ENCODE measurements at places on chromosomes 1 and 21. TPM values are rescaled to one million over a fixed set of nuclear protein-coding genes. Genes with fewer than 3 reads are reported as not detected.

DNA sequence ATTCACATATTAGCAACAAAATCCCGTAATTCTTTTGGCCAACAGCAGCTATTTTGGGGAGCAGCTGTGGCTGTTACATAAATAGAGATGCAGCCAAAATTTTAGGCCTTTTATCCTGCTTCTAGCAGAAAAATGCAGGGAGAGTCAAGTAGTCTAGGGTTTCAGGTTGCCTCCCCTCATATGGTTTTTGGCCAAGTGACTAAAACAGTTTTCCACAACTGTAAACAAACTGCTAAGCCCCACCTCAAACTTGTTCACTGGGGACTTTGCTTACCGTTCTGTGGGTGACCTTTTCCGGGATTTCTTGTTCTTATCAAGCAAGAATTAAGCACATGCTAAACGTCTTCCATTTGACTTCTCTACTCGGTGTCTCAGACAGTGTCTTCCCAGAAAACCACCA lies 133.4 kb downstream of the EDEM3 start:
- no peak for DNase-seq

DNA sequence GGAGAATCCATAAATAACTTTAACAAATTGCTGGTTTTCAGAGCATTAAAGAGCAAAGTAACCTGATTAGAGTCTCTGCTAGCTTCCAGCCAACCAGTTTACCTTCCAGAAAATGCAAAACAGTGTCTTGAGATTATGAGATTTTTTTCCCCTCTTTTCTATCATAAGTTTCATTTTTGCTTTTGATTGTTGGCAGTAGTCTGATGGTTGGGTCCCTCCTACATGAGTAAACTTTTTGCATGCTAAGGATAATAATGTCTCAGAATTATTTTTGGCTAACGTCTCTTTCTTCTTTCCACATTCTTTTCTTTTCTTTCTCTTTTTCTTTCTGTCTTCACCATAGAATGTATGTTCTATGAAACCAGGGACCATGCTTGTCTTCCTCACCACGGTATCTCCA lies 6.3 kb upstream of the ADAMTS5 start:
- no peak for DNase-seq

DNA sequence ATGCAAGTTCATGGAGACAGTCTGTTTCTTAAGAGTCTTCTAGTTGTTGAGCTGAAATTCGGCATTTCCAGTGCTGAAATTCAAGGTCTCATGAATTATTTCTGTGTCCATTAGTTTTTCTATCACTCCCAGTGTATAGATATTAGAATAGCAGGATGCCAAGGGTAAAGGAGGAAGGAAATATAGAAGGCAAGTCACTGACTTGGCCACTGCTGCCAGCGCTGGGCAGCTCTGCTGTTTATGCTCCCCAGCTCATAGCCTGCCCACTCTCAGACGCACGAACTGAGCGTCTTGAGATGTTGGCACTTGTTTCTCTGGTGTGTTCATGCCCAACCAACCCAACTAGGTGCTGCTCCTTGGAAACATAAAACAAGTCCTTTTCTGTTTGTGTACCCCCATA lies 110.1 kb downstream of the SLC45A1 start:
- no peak for DNase-seq

DNA sequence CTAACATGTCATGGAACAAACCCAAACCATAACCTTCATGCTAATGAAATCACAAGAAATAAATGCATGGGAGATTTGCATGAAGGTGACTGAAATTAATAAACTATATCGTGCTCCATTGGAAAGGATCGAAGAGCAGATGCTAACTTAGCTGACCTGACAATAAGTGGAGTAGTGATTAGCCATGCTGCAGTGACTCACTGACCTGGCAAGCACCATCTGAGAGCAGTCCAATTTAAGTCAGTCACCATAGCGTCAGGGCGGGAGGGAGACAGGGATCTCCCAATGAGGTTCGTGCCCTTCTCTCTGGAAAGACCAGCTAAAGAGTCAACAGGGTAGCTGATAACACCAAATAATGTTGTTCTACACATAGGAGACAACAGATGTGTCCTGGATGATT lies 21.5 kb downstream of the OLIG2 start:
- no peak for DNase-seq

DNA sequence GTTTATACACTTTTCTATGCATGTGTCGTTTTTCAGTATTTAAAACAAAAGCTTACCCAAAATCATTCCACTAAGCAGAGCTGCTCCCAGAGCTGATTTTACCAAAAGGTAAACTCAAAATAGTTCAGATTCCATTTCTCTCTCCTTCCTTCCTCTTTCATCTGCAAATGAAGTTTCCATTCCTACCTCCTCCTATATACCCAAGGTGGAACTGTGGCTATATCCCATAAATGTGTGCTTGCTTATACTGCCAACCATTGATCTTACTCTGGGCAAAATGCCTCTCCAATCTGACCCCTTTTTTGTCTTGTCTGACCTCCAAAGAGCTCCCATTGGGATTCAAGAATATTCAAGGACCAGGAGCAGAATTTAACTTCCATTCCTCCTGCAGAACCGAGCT lies 9.5 kb downstream of the OLFML2B start:
- DNase-seq, result no peak

DNA sequence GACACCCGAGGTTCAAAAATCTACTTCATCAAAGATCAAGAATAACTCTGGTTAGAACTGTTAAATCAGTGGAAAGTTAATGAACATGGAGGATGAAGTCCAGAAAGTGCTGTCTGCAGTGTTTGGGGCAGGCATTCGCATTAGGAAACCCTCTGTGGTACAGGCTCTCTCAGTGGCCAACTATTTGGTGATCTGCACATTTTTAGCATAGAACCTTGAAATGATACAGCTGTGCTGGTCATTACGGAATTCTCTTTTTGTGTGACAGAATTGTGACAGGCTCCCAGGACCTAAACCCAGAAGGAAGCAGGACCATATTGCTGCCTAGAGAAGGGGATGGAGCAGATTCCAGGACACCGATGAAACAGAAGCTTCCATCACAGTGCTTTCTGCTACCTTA lies 89.0 kb downstream of the SLC45A1 start:
- DNase-seq, result no peak

GRCh38 chr1:85375493-85375892 lies 89.5 kb downstream of the DDAH1 start:
- no peak for DNase-seq

DNA sequence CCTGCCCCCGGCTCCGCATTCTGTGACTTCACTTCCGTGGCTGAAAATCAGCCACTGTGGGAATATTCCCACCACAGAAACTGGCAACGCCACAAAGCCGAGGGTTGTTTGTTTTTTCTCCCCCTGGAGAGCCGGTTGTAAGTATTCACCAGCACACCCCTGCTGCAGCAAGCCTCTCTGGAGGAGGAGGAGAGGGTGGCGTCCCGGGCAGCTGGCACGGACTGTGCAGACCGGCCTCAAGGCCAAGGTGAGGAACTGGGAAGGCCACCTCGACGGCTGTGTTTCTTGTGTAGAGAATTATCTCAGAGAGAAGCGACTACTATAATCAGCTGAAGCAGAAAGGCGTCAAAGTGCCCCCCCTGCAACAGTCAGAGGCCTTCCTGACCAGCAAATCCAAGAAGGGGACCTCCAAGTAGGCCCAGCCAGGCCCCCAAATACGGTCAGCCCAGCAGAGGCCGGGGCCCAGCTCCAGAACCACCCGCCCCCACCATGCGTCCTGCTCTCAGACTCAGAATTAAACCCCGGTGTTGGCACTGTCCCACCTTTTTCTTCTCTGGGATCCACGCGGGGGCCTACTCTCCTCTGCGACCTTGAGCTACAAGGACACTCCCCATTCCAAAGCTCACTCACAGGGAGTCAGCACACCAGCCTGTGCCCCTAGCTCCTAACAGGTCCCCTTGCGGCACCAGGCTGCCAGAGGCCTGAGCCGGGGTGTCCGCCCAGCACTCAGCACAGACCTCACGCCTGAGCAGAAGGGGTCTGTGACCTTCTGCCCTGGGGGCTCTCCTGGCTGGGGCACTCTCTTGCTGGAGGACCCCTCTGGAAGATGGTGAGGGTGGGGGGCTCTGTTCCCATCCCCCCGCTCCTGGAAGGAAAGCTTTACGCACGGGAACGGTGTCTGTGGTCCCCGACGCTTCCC lies 1.2 kb upstream of the SMIM1 start:
- DNase-seq, result no peak

DNA sequence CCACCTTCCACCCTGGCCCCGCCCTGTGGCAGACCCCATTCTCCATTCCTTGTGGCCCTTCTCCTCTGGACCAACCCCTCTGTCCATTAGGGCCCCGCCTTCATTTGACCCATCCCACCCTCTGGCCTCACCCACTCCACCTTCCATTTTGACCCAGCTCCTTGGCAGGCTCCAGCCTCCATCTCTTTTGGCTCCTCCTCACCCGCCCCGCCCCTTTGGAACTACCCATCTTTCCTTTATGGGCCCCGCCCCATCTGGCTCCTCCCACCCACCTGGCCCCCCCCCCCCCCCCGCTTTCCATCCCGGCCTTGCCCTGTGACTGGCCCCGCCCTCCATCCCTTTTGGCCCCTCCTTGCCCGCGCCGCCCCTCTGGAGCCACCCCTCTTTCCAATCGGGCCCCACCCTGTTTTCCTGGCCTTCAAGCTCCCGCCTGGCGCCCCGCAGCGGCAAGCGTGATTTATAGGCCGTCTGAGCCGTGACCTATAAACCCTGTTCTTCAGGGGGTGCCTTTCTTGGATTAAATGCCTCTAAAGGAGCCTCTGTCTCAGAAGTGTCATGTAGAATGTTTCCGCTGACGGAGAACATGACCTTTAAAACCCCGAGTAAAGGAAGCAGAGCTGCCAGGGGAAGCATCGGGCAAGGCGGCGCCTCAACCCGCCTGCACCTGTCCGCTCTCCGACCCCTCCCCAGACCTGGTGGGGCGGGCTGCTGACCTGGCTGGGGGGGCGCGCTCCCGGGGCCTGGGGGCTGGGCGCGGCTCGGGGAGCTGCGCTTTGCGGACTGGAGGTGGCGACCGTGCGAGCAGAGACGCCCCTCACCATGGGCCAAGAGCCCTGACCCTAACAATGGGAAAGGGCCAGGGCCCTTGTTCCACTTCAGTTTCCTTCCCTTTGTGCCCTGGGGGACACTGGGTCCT lies 178.0 kb downstream of the CAMTA1 start:
- DNase-seq, result no peak

DNA sequence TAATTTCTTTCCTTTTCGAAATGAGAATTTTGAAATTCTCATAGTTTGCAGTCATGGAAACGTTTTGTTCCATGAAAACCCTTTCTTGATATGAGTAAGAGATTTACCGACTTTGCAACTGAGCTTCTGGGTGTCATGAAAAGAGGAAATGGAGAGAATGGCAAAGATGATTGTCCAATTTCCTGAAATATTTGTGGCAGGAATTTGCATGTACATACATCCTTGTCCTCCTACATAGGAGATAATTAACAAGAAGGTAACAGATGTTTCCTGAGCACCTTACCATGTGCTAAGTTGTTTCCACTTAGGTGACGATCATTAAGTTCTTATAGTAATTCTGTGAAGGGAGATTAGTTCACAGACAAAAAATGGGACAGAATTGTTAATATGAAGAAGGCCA lies 170.7 kb downstream of the NEGR1 start:
- no peak for DNase-seq

GRCh38 chr1:85569737-85570404 lies 10.7 kb upstream of the CCN1 start:
- DNase-seq, result no peak

DNA sequence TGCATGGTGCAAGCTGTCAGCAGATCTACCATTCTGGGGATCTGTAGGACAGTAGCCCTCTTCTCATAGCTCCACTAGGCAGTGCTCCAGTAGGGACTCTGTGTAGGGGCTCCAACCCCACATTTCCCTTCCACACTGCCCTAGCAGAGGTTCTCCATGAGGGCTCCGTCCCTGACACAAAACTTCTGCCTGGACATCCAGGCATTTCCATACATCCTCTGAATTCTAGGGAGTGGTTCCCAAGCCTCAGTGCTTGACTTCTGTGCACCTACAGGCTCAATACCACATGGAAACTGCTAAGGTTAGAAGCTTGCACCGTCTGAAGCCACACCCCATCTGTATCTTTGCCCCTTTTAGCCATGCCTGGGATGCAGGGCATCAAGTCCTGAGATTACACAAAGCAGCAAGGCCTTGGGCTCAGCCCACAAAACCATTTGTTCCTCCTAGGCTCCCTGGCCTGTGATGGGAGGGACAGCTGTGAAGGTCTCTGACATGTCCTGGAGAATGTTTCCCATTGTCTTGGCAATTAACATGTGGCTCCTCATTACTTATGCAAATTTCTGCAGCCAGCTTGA lies 117.0 kb upstream of the NFIA start:
- no peak for DNase-seq

- DNase-seq, result no peak
Measured at GRCh38 chr1:15355968-15356625, 53.6 kb upstream of the EFHD2 start.

GRCh38 chr1:171126504-171126903 lies 35.8 kb downstream of the FMO3 start:
- DNase-seq, result no peak

GRCh38 chr1:77542813-77543420 lies 139.5 kb downstream of the ZZZ3 start:
- no peak for DNase-seq

DNA sequence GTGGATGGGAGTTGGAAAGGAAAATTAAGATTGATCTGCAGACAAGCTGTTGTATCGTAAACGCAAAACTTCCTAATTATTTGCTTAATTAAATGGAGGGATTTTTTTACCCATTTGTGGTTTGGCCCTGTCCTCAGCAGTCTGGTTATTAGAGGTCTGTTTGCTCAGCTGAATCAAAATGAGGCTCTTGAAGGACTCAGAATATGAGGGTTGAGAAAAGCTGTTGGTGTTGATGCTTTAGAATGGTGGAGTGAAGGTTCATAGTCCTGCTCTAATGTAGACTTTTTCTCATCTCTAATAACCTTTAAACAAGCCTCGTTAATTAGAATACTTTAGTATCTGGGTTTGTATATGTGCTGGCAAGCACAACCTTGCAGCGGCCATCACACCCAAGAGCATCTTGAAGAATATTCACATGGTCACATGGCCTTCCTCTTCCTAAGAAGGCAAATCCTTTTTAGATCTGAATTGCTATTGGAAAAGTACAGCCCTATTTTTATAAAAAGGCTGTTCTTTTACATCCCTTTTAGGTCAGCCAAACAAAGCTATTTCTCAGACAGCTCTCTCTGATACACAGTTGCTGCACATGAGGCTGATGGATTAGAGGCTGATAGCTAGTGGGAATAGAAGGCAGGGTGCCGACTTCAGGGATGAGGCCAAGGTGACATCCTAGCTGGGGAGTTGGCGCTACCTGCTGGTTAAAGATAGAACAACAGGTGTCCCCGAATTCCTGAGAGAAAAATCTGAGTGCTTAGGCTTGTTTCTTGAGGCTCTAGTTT lies 53.8 kb downstream of the MACF1 start:
- no peak for DNase-seq

DNA sequence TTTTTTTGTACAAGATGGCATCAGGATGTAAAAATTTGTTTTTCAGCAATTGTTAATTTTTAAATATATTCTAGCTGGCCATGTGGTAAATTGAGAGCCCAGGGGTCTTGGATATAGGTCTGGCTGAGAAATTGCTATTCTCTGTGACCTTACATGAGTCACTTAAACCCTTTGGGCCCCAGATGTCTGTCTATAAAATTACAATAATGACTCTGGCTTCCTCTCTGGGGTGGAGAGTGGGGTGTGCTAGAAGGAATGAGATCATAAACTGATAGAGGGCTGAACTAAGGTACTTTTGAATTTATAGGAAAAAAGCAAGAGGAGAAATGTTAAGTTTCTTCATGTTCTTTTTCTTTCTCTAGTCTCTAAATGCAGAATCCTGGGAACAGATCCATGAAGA lies 12.4 kb upstream of the TCHH start:
- DNase-seq, result no peak

The SPATA46 gene
- not detected for total RNA-seq

The CFH gene
- total RNA-seq, result 78.5 TPM

The CNIH3 gene
- total RNA-seq, result 4.8 TPM

The TNFRSF8 gene
- total RNA-seq, result 1.8 TPM

The ANGPTL3 gene
- total RNA-seq, result not detected

The LIPI gene
- total RNA-seq, result not detected

The GJA8 gene
- not detected for total RNA-seq

The PM20D1 gene
- 0.72 TPM for total RNA-seq

Data from upper lobe of right lung (tissue), 1 donor.